ENCODE measurements at places on chromosomes 2 and 18.

GRCh38 chr18:49032189-49032584, 81.4 kb upstream of the SMAD7 start:
- no peak for DNase-seq

GRCh38 chr2:170332676-170333402, 154.9 kb downstream of the MYO3B start:
- DNase-seq: no peak

DNA sequence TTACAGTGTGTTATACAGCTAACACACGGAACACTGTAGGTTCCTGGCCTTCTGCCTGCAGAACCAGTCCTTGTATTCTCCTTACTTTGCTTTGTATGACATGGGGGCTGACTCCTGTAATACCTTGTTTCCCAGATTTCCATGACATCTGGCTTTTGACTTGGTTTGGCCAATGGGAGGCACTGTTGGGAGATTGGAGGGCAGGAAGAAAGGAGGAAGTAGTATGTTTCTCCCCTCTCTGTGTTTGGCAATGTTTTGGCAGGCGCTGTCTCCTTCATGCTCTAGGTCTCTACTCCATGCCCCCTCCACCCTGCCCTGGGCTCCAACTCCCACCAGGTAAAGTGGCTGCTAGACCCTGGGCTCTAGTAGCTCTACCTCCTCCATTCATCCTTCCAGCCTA, 331.1 kb upstream of the SLC14A2 start:
- DNase-seq: no peak

- peak; percentile 48 for DNase-seq
Observed at GRCh38 chr2:39124746-39125057, 3.9 kb upstream of the SOS1 start.

- DNase-seq: no peak
Observed at GRCh38 chr2:182729710-182730339, 13.8 kb downstream of the DNAJC10 start.

GRCh38 chr18:61727241-61728193, 165.3 kb downstream of the RNF152 start:
- DNase-seq: no peak
